Airway epithelial cell (primary cell): ENCODE measurements at places on chromosomes 12 and 14. TPM values are rescaled to one million over a fixed set of nuclear protein-coding genes. Genes with fewer than 3 reads are reported as not detected.

The SLC25A47 gene
- not detected in 2 replicates for total RNA-seq

The TSPAN9 gene
- total RNA-seq = 5.8 and 13.8 TPM in 2 replicates

The RAD9B gene
- 0.49 TPM in 1 of 2 replicates, not detected in the other for total RNA-seq

The ARHGAP9 gene
- not detected in 2 replicates for total RNA-seq

The SLC41A2 gene
- 0.46 and 1.1 TPM in 2 replicates for total RNA-seq

The MYL2 gene
- total RNA-seq = not detected in 2 replicates

The TCHP gene
- total RNA-seq = 13.7 and 18.5 TPM in 2 replicates

The RD3L gene
- total RNA-seq = not detected in 2 replicates
